ENCODE measurements at places on chromosomes 2 and 18.

DNA sequence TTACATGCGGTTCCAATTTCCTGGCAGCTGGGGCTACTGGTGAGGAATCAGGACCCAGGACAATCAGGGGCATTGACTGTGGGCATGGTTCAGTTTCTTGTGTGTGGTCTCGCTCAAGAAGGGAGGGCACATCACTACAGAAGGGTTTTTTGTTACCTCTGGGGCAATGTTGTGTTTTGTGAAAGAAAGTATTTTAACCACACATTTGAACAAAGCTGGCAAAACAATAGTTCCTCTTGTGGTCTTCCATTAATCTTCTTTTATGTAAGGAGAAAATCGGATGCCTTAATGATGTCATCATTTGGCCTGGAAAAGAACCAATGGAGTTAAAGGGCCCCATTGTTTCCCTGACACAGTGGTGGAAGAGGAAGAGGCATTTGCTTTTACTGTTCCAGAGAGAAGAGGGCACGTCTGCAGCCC lies 197.4 kb downstream of the SH3BP4 start:
- DNase-seq, result no peak

DNA sequence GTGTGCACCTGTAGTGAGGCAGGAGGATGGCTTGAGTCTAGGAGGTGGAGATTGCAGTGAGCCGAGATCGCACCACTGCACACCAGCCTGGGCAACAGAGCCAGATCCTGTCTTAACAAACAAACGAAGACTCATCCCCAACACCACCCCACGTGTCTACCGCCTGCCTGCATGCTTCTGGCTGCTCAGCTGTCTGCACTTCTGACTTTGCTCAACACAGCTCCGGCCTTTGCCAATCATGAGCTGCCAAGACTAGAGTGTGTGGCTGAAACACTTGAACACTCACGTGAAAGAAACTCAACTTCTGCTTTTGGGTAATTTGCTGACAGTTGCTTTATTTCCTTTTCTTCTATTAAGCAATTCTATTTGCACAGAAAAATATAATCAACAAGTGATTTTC lies 32.1 kb upstream of the SP3 start:
- DNase-seq, result no peak

GRCh38 chr2:188383158-188383557 lies 91.5 kb downstream of the GULP1 start:
- no peak for DNase-seq

DNA sequence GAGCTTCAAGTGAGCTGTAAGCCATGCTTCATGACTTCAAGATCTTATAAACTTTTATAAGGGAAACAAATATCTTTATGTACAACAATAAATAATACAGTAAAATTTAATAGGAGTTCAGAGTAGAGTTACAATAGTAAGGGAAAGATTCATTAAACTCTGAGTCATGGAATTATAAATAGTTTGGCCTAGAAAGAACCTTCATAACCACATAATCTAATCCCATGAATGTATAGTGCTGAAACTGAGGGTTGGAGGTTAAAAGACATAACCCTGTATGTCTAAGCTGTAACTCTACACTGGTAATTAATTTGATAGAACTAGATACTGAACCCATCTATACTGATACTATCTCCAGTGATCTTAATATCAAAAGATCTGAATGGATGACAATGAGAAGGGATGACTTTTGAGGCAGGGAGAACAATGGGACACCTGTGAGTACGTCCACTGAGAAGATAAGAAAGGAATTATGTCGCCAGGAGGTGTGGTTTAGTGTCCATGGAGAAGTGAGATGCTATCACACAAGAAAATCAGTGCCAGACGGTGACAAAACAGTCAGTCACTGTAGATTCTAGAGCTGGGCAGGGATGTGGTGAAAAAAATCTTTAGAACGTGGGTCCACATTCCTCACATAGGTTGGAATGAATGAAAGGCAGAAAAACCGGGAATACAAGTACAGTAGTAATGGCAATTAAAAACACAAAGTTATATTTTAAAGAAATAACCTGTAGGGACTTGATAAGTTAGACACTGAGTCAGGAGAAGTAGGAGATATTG lies 1.1 kb downstream of the IL1F10 start:
- DNase-seq, result no peak

DNA sequence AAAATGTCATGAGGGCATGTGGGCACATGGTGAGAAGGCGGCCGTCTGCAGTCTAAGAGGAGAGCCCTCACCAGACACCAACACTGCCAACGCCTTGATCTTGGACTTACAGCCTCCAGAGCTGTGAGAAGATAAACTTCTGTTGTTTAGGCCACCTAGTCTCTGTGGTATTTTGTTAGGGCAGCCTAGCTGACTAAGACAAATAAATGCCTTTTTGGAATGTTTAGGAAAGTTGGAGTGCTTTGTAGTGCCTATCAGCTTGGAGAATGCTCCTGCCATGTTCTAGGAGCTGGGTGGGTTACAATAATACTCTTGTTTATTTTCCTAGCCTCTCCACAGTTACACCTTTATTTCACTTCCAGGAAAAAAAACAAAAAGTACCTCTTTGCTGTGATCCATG lies 92.0 kb downstream of the SPP2 start:
- no peak for DNase-seq

- no peak for DNase-seq
Observed at GRCh38 chr18:77111449-77111848, 21.1 kb downstream of the MBP start.

DNA sequence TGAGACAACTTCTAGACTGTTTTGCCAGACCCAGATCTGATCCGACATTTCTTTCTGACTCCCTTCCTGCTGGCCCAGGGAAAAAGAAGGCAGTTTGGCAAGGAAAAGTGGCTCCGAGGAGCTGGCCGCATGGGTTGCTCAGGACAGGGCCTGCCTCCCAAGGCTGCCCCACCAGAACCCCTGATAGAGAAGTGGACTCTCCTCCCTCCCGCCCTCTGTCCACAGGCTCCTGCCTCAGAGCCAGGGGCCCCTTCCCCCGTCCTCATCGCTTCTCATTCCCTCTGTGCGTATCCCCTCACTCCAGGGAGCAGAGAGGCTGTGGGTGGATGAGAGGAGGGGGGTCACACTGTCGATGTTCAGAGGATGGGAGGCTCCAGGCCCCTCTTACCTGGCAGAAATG lies 110.2 kb downstream of the TNS1 start:
- DNase-seq, result no peak

DNA sequence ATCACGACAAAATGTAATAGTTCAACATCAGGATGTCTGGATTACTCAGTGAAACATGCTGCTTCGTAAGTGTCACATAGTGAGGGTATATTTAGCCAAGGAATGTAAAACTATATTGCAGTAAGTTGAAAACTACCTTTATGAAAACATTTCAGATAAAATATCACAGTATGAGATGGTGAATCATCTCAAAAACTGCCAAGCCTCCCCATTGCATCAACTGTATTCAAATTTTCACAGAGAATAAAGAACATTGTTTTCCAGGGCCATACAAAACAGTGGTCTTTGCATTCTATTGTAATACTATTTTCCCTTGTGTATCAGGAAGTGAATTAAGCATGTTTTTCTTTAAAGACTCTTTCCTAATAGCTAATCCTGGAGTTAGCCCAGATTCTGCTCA lies 47.6 kb upstream of the MSTN start:
- no peak for DNase-seq

DNA sequence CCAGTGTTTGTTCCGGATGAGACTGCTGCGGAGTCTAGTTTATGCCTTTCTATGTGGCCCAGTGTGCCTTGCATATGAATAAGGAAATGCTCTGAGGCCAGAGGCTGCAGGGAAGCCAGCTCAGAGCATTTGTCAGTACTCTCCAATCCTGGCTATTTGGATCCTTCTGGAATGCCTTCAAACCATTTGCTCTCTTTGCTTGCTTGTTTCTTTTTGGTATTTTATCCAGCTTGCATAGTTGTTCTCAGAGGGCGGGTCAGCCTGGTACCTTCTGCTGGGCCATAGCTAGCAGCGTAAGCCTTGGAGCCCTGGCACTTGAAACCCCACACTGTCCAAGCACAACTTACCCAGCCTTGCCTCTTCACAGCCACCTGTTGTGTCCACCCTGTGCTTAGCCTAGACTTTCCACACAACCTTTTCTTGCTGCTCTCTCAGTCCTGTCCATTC lies 20.5 kb downstream of the CENPO start:
- DNase-seq, result no peak

- no peak for DNase-seq
Observed at GRCh38 chr2:204024906-204025475, 88.4 kb downstream of the ICOS start.

- DNase-seq, result no peak
Observed at GRCh38 chr2:225842939-225843338, 443.4 kb downstream of the NYAP2 start.

- no peak for DNase-seq
Observed at GRCh38 chr2:182148344-182148743, 162.7 kb downstream of the PPP1R1C start.

- no peak for DNase-seq
Observed at GRCh38 chr2:187644981-187645380, 90.7 kb upstream of the TFPI start.

DNA sequence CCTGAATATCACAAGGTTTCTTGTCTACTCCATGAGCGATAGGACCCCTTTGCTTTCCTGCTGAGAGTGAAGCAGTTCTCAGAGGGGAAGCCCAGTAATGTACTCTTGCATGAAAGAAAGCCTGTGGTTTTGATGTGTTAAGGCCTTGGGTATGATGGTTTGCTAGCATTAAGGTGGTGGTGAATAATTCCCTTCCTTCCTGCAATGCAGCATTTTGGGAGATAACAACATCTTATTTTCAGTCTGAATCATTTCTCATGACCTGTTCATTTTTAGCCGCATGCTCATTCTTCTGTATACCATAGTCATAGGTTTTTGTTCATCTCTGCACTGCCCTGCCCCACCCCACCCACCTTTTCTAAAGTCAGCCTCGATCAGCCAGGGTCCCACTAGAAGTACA lies 66.2 kb downstream of the HNMT start:
- DNase-seq, result no peak

GRCh38 chr2:62187246-62187645 lies 8.7 kb upstream of the B3GNT2 start:
- no peak for DNase-seq

GRCh38 chr2:23664066-23664788 lies 262.7 kb downstream of the ATAD2B start:
- no peak for DNase-seq

GRCh38 chr2:218896501-218897393 lies 16.1 kb downstream of the WNT10A start:
- peak; percentile 77 for DNase-seq

DNA sequence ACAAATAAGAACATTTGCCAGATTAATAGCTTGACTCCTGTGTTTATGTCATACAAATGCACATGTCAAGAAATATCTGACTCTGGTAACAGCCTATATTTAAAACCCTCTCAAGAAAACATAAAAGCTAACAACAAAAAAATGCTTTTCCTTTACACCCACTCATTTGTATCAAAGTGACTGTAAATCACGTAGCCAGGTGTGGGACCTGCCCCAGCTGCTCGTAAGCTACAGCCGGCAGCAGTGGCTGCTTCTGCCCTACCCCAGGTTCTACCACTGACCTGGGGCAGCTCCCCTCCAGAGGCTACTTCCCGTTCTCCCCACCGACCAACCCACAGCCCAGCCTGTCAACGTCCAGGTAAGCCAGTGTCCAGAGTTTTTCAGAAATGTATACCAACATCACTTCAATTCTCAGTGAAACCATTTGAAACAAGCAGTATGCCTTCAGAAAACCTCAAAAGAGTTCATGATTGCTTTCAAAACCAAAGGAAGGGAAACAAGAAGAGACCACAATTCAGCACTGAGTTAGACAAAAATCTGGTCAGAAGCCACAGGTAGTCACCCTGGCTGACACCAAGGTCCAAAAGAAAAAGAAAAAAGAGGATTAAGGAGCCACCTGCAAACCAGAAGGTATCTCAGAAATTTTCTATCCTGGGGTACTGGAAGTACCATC lies 40.4 kb downstream of the KIDINS220 start:
- no peak for DNase-seq

DNA sequence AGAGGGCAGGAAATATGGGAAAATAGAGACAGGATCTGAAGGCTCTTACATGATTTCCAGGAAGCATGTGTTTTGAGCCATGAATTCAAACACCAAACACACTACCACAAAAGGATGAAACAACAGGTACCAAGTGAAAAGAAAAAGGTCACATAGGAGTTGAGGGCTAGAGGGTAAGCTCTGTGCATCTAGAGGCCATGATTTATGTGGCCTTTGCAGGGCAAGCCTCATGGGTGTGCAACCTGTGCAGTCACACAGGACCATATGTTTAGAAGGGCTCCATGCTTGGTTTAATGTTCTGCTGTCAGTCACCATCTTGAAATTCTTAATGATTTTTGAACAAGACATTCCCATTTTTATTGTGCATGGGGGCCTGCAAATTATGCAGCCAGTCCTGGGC lies 134.5 kb upstream of the CCDC68 start:
- DNase-seq, result no peak

DNA sequence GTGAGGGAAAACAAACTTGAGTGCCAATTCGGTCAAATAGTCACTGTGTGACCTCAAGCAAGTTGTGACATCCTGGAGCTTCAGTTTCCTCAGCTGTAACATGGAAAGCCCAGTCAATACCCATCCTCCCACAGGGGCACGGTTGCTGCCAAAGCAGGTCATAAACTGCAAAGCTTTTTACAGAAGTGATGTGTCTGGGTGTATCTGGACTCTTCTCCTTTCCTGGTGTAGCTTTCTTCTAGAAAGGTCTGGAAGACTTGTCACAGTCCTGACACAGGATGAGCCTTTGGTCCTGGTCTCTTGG lies 4.2 kb upstream of the AFF3 start:
- DNase-seq, result no peak

GRCh38 chr2:170142502-170142901 lies 35.4 kb upstream of the MYO3B start:
- no peak for DNase-seq

DNA sequence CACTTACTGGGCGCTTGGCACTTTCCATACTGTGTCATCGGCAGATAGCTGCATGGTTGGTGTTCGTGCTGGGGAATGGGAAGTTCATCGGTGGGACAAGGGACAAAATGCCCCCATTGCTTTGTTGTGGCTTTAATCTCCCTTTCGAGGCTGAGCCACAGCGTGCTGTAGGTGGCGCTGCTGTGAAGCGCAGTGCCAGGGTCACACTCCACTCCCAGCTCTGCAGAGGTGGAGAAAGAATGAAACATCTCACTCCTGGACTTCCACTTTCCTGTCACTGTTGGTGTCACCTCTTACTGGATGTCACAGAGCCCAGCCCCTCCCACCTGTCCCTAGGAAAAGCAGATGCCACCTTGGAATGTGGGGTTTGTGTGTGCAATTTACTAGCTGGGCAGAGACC lies 8.7 kb downstream of the TYMS start:
- DNase-seq, result no peak

GRCh38 chr2:141506135-141506534 lies 624.7 kb downstream of the LRP1B start:
- DNase-seq, result no peak

DNA sequence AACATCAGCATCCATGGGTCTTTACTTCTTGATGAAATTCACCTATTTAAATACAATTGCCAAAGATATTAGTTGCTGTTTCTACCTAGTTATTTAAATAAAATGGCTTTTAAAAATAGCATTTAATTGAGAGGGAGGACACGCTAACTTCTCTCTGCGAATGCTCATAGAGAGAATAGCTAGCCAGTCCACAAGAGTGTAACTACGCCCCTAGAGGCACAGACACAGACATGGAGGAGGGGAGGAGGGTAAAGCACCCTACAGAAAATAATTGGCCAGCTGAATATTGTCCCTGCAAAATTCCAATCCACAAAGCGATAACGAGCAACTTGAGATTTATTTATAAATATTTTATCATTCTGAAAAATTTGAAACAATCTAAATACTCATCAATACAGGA lies 97.0 kb upstream of the PAPOLG start:
- DNase-seq, result no peak

- no peak for DNase-seq
Observed at GRCh38 chr2:85755122-85756027, 1.6 kb downstream of the ATOH8 start.

Data from stimulated activated CD8-positive, alpha-beta memory T cell treated with anti-CD3 and anti-CD28 coated beads, Interleukin-2, amount 100 ng/mL, for 1 hour (primary cell).